GM23248 (cell line): ENCODE measurements at places on chromosomes 2 and 18. TPM values are rescaled to one million over a fixed set of nuclear protein-coding genes. Genes with fewer than 3 reads are reported as not detected.

The SNRNP200 gene
- 30.6 and 34.2 TPM in 2 replicates for total RNA-seq

The RASGRP3 gene
- 0.22 TPM in 1 of 2 replicates, not detected in the other for total RNA-seq

The SIX2 gene
- 0.63 TPM in 1 of 2 replicates, not detected in the other for total RNA-seq

DNA sequence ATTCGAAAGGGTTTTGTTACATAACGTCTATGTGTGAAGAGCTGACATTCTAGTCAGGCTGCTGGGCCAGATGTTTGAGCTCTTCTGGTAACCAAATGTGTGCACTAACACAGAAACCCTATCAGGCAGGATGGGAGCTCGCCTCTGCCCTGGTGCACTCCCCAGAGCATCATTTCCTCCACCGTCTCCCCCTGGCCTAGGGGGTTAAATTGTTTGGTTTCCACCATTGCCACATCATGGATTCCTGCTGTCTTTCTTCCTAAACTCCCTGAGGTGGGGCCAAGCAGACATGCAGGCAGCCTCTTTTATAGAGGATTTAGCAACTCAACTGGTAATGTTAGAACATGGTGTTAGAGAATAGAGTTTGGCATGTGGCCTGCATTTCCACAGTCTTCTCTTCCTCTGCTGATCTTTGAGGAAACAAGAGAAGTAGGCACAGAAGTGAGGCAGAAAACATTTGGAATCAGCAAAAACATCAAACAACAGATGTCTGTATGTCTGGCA lies 87.3 kb downstream of the ANTXR1 start:
- H3K4me3 ChIP-seq = no peak overlapping the region
- no peaks in the 10 kb centered on the region for H3K27me3 ChIP-seq
- peak; percentile 39 for DNase-seq
- peak overlapping the region; percentile 46 for H3K27ac ChIP-seq
- H3K36me3 ChIP-seq = peaks cover 34% of the 10 kb centered on the region
- peaks cover 38% of the 10 kb centered on the region for H3K4me1 ChIP-seq

The ERBB4 gene
- total RNA-seq = not detected in 2 replicates

GRCh38 chr2:49004036-49004626 lies 150.2 kb downstream of the FSHR start:
- H3K27ac ChIP-seq = no peak overlapping the region
- DNase-seq = no peak
- no peaks in the 10 kb centered on the region for H3K27me3 ChIP-seq
- H3K36me3 ChIP-seq = no peaks in the 10 kb centered on the region

GRCh38 chr2:112927745-112928144 lies 16.8 kb downstream of the IL37 start:
- no peaks in the 10 kb centered on the region for H3K4me1 ChIP-seq
- H3K36me3 ChIP-seq = no peaks in the 10 kb centered on the region
- peaks cover 42% of the 10 kb centered on the region for H3K27me3 ChIP-seq
